AG08396 (cell line): ENCODE measurements at places on chromosomes 2 and 18.

- DNase-seq: peak; percentile 85
These were observed 9.4 kb downstream of the KHK start for GRCh38 chr2:27095745-27096651.

GRCh38 chr2:239814861-239815601 lies 210.1 kb downstream of the NDUFA10 start:
- no peak for DNase-seq

- DNase-seq: peak; percentile 16
These were observed 887.9 kb downstream of the NRXN1 start for GRCh38 chr2:50143822-50144575.

- no peak for DNase-seq
These were observed 100.2 kb downstream of the CRIM1 start for GRCh38 chr2:36455788-36456187.

- peak; percentile 46 for DNase-seq
These were observed 136.7 kb downstream of the LAMA3 start for GRCh38 chr18:23825978-23826405.

DNA sequence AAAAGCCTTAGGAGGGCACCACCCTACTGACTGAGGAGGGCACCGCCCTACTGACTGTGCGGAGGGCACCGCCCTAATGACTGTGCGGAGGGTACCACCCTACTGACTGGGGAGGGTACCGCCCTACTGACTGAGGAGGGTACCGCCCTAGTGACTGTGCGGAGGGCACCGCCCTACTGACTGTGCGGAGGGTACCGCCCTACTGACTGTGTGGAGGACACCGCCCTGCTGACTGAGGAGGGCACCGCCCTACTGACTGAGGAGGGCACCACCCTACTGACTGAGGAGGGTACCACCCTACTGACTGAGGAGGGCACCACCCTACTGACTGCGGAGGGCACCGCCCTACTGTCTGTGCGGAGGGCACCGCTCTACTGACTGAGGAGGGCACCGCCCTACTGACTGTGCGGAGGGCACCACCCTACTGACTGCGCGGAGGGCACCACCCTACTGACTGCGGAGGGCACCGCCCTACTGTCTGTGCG lies 150.2 kb upstream of the NFATC1 start:
- no peak for DNase-seq

DNA sequence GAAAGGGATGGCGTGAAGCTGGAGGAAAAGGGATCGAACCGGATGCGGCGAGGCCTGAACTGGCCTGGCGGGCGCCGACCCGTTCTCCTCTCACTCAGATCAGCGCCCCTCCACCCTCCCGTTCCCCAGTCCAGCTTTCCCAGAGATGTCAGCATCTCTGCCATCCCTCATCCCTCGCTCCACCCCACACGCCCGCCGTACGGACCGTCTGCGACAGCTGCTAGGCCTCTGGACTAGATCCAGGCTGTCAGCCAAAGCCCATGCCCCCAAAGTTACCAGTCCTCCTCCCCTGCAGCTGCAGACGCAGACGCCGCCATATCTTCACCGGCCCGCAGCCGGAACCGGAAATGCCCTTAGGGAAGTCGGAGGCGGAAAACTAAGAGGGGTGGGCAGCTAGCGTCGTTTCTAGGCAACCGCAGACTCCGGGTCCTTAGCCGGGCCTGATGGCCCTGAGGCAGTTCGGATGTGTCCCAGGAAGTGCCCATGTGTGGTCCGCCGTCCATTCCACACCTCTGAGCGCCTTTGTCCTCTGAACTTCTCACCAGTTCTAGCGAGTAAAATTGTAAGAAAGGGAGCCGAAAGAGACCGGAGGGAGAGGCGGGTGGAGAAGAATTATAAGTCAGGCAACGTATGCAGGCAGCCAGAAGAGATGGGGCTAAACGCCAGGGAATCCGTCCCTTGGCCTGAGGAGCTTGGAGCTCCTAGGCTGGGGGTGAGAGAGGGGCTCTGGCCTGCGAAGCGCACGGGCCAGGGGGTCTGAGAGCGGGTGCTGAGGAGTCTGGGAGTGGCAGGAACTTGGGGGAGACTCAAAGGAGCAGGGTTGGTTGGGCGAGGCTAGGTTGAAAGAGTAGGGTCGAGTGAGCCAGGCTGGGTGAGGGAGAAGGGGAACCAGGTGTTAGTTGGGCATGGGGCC lies at the start of the genes RNF25 and STK36:
RNF25 (minus strand) TSS at position 349 of the 913 bp plus-strand sequence; CDS start at position 317, 32 bp downstream.
STK36 (plus strand) TSS at position 433 of the 913 bp plus-strand sequence. CDS start 744 bp downstream, outside the sequence.
- peak; percentile 94 for DNase-seq

DNA sequence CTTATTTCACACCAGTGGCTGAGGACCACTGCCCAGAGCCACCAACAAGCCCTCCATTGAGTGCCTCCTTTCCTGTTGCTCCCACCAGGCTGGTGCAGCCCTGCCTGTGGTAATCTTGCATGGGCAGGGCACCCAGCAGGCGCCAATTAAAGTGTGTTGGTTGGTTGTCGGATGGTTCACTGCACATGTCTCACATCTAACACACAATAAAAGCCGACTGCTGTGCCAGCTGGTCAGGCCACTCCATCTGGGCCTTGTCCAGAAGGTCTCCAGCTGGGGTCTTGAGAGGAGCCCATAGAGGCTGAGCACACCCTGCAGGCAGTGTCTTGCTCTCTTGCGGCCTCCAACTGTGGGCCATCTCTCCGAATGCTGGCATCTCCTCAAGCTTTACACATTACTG lies 494.8 kb upstream of the KLHL29 start:
- no peak for DNase-seq

- DNase-seq: no peak
These were observed 450.1 kb downstream of the METTL4 start for GRCh38 chr18:2121224-2121623.

DNA sequence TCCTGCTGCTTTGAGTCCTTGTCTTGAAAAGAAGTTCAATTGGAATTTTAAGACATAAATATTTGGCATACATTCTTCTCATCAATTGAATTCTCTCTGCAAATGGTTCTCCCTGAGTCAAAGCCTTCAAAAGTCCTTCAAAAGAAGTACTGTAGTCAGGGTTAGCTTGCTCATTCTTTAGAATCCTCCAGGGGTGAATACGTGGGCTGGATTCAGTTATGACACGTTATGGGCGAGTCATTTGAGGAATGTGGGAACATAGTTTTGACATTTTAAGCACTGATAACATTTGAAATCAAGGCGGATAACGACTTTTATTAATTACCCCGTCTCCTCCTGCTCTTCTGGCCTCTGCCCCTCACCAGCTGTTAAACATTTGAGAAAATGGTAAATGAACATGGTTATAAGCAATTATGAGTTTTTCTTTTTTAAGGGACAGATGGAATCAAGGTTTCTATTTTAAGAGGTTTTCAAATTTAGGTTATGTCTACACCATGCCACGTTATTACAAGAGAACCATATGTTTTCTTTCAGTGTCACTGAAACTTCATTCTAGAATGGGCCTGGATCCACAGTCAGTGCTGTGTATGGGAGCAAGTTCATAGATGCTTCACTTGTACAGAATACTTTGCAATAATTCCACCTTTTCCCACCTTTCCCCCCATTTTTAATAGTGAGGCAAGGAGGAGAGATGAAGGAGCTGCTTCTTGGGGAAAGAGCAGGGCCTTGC lies 273.1 kb downstream of the TSN start:
- DNase-seq: peak; percentile 71

DNA sequence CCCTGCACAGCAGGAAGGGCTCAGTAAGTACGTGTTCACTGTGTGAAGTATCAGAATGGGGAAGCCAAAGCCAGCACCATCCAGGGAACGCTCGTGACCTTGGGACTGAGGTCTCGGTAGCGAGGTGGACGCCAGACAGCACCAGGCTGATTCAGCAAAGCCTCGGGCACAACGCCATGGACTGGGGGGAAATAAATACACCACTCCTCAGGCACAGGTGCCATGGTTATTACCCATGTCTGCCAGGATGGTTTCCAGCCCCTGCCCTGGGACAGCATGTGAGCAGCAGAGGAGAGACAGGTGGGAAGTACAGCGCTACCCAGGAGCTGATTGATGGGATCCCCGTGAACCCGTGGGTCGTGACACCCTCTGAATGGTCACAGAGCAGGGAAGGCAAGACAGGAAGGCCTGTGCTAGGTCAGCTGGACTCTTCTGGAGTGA lies 53.0 kb downstream of the REEP1 start:
- no peak for DNase-seq

GRCh38 chr2:313991-314390 lies 26.1 kb upstream of the ALKAL2 start:
- DNase-seq: no peak

DNA sequence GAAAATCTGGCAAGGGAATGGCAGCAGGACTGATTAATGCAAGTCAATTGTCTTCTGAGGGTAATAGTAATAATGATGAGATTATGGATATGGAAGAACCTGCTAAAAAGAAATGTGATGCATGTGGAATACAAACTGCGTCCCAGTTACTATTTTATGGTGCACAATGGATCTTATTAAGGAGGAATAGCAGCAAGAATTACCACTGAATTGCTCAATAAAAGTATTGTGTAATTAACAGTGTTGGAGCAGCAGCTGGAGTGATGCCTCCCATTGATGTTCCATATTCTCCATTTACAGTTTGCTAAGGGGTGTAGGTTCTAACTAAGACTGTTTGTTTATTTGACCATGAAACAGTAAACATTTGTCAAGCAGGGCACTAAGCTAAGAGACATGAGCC lies 167.9 kb downstream of the HRH4 start:
- DNase-seq: no peak

DNA sequence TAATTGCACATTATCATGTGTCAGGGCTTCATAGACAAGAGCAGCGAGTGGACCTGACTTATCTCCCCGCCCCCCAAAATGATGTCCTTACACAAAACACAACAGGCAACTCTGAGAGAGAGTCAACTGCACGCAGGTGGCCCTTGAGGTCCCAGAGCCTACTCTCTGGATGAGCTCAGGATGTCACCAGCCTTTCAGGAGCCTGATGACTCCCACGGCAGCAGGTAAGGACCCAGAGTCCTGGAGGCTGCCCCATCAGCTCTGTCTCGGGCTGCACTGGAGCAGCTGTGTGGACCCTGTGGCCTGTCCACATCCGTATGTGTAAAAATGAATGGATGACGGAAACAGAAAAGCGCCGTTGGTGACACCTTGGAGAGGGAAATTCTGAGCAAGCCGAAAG lies 130.9 kb downstream of the HDAC4 start:
- DNase-seq: no peak

DNA sequence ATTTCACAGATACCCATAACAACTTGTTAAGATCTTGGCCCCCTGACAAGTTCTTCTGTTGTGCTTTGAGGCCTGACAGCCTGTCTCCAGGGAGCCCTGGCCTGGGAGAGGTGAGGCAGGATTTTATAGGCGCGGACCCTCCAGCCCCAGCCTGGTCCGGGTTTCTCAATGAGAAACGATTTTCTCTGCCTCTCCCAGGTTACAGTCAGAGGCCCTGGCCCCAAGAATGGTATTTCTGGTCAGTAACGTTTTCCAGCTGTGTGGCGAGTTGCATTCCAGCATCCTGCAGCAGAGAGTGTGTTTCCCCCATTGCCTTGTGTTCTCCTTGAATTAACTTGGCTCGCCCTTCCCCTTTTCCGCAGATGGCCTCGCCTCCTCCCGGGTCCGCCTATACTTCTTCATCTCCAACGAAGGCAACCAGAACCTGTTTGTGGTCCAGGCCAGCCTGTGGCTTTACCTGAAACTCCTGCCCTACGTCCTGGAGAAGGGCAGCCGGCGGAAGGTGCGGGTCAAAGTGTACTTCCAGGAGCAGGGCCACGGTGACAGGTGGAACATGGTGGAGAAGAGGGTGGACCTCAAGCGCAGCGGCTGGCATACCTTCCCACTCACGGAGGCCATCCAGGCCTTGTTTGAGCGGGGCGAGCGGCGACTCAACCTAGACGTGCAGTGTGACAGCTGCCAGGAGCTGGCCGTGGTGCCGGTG lies 3.0 kb downstream of the INHBB start:
- no peak for DNase-seq

- no peak for DNase-seq
These were observed 3.1 kb downstream of the PAIP2B start for GRCh38 chr2:71223767-71224333.

GRCh38 chr2:122433123-122433754 lies 677.8 kb downstream of the TSN start:
- DNase-seq: no peak

DNA sequence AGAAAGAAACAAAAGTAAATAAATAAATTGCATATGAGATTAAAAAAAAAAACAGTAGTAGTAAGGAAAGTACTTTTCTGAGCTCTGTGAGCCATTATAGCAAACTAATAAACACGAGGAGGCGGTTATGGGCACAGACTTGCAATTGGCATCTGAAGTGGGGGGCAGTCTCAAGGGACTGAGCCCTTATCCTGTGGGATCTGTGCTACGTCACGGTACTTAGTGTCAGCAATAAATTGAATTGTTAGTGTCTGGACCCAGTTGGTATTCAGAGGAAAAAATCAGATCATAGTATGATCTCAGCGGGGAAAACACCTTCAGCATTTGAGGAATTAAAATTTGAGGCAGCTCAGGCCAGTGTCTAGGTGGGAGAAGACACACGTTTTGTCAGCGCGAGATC lies 76.6 kb upstream of the TEX51 start:
- DNase-seq: no peak

- no peak for DNase-seq
These were observed 139.2 kb downstream of the MGAT5 start for GRCh38 chr2:134393075-134393461.

DNA sequence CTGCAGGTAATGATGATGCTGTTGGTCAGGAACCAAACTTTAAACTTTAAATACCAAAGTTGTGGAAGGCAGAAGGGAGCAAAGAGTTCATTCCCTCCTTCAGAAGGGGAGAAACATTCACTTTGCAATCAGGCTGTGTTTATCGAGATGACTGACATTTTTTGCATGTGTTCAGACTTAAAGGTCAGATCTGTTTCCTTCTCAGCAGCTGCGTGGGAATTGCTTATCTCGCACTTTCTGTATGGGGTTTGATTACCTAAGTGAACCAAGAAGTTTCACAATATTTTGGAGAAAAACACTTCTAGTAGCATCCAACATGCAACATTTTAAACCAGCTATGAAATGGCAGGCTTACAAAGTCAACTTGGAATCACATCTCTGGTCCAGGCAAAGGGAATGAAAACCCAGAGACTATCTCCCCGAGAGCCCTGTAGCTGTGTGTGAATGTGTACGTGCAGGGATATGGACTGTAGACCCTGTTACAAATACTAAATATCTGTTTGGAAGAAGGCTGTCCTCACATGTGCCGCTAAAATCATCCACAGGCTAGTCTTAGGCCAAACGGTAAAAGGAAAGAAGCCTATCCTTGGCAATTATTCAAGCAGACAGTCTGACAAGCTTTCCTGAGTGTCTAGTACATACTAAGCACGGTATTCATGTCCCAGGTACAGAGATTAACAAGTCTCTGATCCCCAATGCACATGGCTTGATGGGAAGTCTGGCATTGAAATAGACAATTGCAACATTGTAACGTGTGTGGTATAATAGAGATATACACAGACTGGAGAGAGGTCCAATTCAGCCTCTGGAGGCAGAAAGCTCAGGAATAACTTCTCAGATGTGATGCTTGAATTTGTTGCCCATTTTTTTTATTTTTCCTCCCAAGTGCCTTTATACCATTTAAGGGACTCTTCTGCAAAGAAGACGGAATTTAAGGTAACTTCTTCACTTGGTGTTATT lies 483.1 kb downstream of the DPP10 start:
- no peak for DNase-seq

DNA sequence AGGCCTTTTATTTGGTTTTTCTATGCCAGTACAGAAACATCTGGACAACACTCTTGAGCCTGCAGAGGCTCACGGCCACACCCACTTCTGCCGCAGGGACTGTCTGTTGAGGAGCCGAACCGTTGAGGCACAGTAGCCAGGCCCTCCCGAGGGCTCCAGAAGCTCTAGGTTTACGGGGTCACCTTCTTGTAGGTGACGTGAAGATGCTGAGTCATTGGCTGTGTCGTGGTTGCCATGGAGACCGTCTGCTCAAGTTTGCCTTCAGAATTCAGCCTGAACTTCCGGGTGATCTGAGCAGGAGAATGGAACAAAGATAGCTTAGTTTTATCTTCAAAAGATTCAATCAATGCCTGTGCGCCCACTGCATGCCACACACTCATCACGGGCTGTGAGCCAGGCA lies 25.9 kb downstream of the BOK start:
- no peak for DNase-seq
